ENCODE measurements at places on chromosomes 5 and 9. TPM values are rescaled to one million over a fixed set of nuclear protein-coding genes. Genes with fewer than 3 reads are reported as not detected.

FOXD4L5 gene
- polyA plus RNA-seq: 1.1 TPM

DNA sequence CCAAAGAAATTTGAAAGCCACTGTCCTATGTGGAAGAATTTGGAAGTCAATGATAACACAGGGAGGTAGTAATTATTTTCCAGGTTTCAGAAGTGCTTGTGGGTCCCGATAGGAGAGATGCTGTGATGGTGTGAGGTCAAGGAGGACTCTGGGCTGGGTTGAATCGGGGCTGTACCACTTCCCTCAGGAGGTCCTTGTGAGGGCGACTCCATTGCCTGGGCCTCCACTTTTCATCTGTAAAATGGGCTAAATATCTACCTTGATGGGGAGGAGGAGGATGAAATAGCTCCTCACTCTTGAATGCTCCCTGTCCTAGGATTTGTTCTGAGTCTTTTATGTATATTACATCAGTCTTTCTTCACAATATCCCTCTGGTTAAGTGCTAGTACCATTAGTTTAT lies 59.0 kb downstream of the ROPN1L start:
- DNase-seq: no peak

DNA sequence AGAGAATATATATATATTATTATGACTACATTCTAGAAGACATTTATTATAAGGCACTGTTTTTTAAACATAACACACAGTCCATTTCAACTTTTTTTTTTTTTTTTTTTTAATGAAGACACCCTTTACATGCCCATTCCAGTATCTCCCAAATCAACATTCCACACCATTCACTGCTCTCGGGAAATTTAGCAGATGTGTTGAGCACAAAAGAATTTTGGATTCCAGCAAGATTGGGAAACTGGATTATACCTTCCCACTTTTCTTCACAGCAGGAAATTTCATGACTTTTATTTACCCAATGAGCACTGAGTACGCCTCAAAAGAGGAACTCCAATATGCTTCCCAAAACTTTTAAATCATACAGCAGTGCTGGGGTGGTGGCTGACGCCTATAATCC lies 333.6 kb upstream of the DAB2 start:
- DNase-seq: no peak

GRCh38 chr5:77844373-77844622 lies 68.2 kb upstream of the TBCA start:
- no peak for DNase-seq
